ENCODE measurements at places on chromosomes 12 and 14. TPM values are rescaled to one million over a fixed set of nuclear protein-coding genes. Genes with fewer than 3 reads are reported as not detected.
A peak's percentile ranks its signal among the peaks of the same experiment; 100 is the strongest.

ZC2HC1C gene
- 2.4 TPM for total RNA-seq

HOXC6 gene
- not detected for total RNA-seq

ZNF268 gene
- 15.8 TPM for total RNA-seq

GALNT6 gene
- 17.8 TPM for total RNA-seq

DNA sequence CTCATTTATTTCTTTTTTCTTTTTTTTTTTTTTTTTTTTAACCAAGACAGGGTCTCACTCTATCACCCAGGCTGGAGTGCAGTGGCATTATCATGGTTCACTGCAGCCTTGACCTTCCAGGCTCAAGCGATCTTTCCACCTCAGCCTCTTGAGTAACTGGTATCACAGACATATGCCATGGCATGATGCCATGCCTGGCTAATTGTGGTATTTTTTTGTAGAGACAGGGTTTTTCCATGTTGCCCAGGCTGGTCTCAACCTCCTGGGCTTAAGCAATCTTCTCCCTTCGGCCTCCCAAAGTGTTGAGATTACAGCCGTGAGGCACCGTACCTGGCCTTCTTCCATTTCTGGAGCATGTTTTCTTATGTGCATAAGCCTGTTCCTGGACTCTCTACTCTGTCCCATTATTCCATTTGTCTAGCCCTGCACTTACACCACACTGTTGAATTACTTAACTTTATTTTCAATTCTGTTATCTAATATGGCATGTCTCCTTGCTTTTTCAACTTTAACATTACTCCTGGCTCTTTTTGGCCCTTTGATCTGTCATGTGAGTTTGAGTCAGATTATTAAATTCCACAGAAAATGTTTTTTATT, 47.9 kb upstream of the PTGDR start:
- no peak overlapping the region for H3K27ac ChIP-seq
- no peaks in the 10 kb centered on the region for H3K27me3 ChIP-seq
- H3K36me3 ChIP-seq, result no peaks in the 10 kb centered on the region
- H3K4me1 ChIP-seq, result peaks cover 9% of the 10 kb centered on the region
- H3K4me3 ChIP-seq, result no peak overlapping the region

DNA sequence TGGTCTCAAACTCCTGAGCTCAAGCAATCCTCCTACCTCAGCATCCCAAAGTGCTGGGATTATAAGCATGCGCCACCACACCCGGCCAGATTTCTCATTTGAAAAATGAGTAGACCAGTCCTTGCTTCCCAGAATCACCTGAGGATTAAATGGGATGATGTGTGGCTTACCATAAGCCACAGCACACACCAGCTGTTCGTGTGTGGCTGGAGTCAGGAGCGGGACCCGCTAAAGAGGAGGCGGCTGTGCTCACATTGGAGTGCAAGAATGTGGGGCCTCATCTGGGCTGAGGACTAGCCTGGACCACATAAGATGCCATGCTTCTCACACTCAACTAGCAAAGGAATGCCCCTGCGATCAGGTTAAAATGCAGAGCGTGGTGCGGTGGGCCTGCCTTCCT, 6.7 kb upstream of the ALDH2 start:
- H3K36me3 ChIP-seq, result no peaks in the 10 kb centered on the region
- H3K4me3 ChIP-seq, result no peak overlapping the region
- no peak overlapping the region for H3K27ac ChIP-seq
- H3K27me3 ChIP-seq, result peaks cover 26% of the 10 kb centered on the region

GRCh38 chr14:60125918-60126317, 34.2 kb downstream of the PCNX4 start:
- peaks cover 9% of the 10 kb centered on the region for H3K4me1 ChIP-seq
- no peak for DNase-seq
- peaks cover 70% of the 10 kb centered on the region for H3K36me3 ChIP-seq
- no peak overlapping the region for H3K4me3 ChIP-seq
- no peaks in the 10 kb centered on the region for H3K27me3 ChIP-seq
- H3K27ac ChIP-seq, result no peak overlapping the region

DNA sequence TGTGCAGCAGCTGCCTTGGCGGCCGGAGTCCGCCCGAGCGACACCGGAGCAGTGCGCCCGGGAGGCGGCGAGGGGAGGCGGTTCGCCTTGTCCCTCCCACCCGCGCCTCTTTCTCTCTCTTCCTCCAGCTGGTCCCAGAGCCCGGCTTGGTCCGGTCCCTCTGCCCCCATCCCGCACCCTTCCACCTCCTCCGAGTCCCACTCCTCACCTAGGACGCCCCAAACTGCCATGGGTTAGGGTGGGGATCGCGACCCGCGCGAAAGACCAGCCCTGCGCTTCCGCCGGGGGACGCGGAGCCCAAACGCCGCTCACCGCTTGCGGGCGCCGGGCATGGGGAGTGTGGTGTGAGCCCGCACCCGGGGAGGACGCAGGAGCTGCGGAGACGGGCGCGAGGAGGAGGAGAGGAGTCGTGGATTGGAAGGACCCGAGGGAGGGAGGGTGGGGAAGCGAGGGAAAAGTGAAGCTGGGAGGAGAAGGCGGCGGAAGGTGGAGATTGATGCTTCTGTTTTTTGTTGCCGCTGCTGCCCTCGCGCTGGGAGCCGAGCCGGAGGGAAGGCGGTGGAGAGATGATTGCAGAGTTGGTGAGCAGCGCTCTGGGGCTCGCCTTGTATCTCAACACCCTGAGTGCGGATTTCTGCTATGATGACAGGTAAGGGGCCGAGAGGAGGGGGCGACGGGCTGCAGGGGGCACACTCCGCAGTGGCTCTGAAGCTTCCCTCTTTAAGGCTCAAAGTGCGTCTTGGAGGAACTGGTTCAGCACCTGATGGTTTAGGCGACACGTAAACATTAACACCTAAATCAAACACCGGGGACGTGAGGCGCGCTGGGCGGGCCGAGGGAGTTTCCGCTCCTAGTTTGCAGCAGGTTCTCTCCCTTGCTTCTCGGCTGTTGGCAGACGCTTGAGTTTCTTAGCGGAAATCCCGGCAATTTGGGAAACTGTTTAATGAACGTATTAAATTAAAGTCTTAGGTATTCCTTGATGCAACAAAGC, 610 bp downstream of the TMTC2 start:
- peaks cover 16% of the 10 kb centered on the region for H3K27me3 ChIP-seq
- H3K27ac ChIP-seq, result peak overlapping the region; percentile 78
- no peaks in the 10 kb centered on the region for H3K36me3 ChIP-seq
- peak overlapping the region; percentile 85 for H3K4me3 ChIP-seq
- peak; percentile 70 for DNase-seq

DNA sequence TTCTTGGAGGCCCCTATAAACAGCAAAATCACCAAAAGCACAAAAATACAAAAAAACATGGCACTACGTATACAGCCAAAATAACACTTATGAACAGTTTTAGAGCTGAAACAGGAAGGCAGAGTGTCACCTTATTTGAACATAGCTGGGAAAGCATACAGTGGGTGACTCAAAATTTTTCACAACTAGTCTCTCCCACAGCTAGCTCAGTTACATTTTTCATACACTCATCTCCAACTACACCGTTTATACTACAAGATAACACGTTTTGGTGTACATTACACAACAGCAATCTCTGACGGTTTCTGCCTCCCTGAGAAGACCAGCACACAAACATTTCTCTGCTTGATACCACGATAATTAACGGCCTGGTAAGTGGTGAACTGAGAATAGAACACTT, 2.9 kb downstream of the RAD52 start:
- H3K36me3 ChIP-seq, result peaks cover 32% of the 10 kb centered on the region
- peaks cover 49% of the 10 kb centered on the region for H3K4me1 ChIP-seq
- DNase-seq, result no peak
- H3K4me3 ChIP-seq, result peak overlapping the region; percentile 3
- peak overlapping the region; percentile 37 for H3K27ac ChIP-seq
- peaks cover 3% of the 10 kb centered on the region for H3K27me3 ChIP-seq

GRCh38 chr14:73476451-73476931, 14.2 kb upstream of the RIOX1 start:
- no peak for DNase-seq
- H3K36me3 ChIP-seq, result no peaks in the 10 kb centered on the region
- peaks cover 5% of the 10 kb centered on the region for H3K4me1 ChIP-seq

DNA sequence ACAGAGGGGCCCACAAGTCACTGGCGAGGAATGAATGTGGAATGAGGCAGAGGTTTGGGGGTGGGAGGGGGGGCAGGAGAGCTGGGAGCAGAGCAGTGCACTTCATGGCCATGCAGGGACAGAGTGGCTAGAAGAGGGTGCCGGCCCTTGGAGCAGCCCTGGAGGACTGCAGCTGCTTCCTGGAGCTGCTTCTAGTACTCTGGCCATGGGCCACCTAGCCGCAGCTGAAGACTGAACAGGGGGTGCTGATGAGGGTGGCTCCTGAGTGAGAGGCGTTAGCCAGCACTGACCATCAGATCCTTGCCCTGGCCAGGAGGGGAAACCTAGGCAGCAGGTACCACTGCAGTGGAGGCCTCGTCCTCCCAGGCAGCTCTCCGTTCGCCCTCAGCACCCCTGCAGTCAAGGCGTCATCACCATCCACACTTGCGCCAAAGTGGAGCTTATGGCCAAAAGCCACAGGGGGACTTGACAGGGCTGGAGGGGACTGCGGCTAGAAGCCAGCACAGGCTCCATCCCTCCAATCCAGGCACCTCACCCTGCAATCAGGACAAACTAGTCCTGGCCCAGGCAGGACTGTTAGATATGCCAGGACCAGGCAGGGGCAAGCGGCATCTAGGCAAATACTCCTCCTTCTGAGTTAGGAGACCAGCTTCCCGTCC, 16.4 kb downstream of the OTUB2 start:
- H3K36me3 ChIP-seq, result peaks cover 23% of the 10 kb centered on the region
- H3K4me3 ChIP-seq, result no peak overlapping the region
- no peaks in the 10 kb centered on the region for H3K27me3 ChIP-seq

DNA sequence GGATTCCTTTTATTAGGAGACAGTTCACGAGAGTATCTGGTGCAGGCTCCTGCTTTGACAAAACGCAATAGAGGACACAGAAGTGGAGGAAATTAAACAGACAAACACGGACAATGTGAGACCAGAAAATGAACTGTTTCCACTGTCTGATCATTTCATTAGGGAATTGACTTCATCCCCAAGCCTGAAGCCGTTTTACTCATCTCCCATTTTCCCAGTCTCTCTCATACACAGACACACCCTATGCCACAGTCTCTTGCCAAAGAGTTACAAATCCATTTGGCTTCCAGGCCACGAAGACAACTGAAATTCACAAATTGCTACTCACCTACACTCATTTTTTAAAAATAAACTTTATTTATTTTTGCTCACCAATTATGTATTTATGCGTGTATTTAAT, 1087.8 kb upstream of the TMEM132C start:
- no peaks in the 10 kb centered on the region for H3K4me1 ChIP-seq
- H3K4me3 ChIP-seq, result no peak overlapping the region
- H3K36me3 ChIP-seq, result no peaks in the 10 kb centered on the region
- no peaks in the 10 kb centered on the region for H3K27me3 ChIP-seq
- H3K27ac ChIP-seq, result no peak overlapping the region

GRCh38 chr14:85580536-85581140, 50.7 kb downstream of the FLRT2 start:
- H3K4me3 ChIP-seq, result no peak overlapping the region
- no peak for DNase-seq
- H3K27ac ChIP-seq, result no peak overlapping the region
- H3K27me3 ChIP-seq, result no peaks in the 10 kb centered on the region

- no peak overlapping the region for H3K27ac ChIP-seq
- H3K27me3 ChIP-seq, result peaks cover 21% of the 10 kb centered on the region
- H3K4me3 ChIP-seq, result no peak overlapping the region
These were observed 36.8 kb upstream of the TMED10 start for GRCh38 chr14:75213172-75213571.

DNA sequence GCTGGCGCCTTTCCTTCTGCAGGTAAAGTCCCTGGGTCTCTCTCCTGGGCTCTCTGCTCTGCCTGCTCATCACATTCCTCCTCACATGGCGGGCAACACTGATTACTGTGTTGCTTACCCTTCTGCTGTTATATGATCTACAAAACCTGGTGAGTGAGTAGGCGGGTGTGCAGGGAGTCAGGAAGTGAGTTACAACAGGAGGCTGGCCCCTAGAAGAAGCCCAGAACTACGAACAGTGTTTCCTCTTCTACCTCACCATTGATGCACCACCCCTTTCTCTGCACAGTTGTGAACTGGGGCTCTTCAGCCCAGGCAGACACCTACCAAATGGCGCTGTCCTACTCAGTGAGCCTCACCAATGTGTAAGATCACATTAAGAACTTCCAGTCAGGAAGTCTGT, 4.9 kb upstream of the KLHL33 start:
- peaks cover 4% of the 10 kb centered on the region for H3K27me3 ChIP-seq
- no peak for DNase-seq
- no peak overlapping the region for H3K27ac ChIP-seq
- H3K36me3 ChIP-seq, result peaks cover 5% of the 10 kb centered on the region
- peaks cover 14% of the 10 kb centered on the region for H3K4me1 ChIP-seq

- DNase-seq, result no peak
- H3K4me1 ChIP-seq, result no peaks in the 10 kb centered on the region
- no peak overlapping the region for H3K27ac ChIP-seq
- no peaks in the 10 kb centered on the region for H3K27me3 ChIP-seq
These were observed 85.9 kb downstream of the STXBP6 start for GRCh38 chr14:24964048-24964447.

DNA sequence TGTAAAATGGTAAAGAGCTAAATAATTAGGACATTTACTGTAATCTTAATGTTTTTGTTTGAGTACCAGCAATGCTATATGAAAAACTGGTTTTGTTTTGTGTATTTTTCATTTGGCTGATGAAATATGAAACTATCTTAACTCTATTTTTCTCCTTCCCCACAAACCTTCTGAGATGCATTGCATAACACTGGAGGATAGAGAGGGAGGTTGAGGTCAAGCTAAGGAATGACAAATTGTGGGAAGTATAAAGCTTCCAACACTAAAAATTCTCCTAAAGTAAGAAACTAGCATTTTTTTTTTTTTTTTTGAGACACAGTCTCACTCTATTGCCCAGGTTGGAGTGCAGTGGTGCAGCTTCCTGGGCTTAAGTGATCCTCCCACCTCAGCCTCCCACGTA, 31.5 kb upstream of the SRP54 start:
- peaks cover 17% of the 10 kb centered on the region for H3K36me3 ChIP-seq
- H3K4me1 ChIP-seq, result no peaks in the 10 kb centered on the region
- no peak overlapping the region for H3K4me3 ChIP-seq

DNA sequence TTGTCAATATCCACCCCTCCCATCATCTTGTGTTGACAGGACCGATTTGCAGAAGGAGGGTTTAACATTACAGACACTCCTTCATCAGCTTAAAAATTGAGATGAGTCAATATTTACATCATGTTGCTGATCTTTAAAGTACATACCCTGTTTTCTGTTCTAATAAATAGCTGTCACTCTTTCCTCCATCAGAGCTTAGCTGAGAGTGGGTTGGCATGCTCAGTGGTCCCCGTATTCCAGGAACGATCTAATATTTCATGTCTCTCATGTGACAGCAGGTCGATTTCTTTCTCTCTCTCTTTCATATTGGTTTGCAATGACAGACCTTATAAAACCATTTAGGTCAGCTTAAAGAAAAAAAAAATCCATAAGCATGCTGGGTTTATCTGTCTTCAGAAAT, 950.6 kb downstream of the GALC start:
- no peak overlapping the region for H3K27ac ChIP-seq
- no peaks in the 10 kb centered on the region for H3K36me3 ChIP-seq
- no peak overlapping the region for H3K4me3 ChIP-seq
- no peak for DNase-seq
- H3K27me3 ChIP-seq, result no peaks in the 10 kb centered on the region
- H3K4me1 ChIP-seq, result no peaks in the 10 kb centered on the region
